Activated CD4-positive, alpha-beta T cell treated with anti-CD3 and anti-CD28 coated beads for 24 hours (primary cell): ENCODE measurements at places on chromosomes 5 and 9.

- no peak for DNase-seq
These were observed 42.2 kb downstream of the NEURL1B start for GRCh38 chr5:172683264-172683644.

- no peak for DNase-seq
These were observed 539.2 kb downstream of the ACTL7B start for GRCh38 chr9:108316630-108317029.

- no peak for DNase-seq
These were observed 302.3 kb upstream of the GRAMD2B start for GRCh38 chr5:126120939-126121338.

DNA sequence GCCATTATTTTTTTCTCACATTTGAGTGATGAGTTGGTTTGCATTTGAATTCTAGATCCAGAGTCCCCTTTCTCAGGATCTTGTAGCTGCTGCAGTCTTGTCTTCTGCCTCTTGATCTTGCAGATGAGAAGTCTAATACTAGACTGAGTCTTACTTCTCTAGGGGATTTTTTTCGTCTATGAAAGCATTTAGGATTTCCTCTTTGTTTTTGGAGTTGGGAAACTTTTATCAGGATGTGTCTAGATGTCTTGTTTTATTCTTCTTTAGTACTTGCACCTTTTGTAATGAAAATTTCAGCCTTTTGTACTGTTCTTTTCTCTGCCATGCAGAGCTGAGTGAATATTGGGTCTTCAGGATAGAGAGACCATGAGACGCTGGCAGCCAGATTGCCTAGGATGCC lies 65.4 kb downstream of the ZNF618 start:
- DNase-seq: no peak

- no peak for DNase-seq
These were observed 14.4 kb downstream of the ELOVL7 start for GRCh38 chr5:60829490-60830266.

GRCh38 chr5:180235846-180236245 lies 26.8 kb upstream of the RASGEF1C start:
- no peak for DNase-seq

DNA sequence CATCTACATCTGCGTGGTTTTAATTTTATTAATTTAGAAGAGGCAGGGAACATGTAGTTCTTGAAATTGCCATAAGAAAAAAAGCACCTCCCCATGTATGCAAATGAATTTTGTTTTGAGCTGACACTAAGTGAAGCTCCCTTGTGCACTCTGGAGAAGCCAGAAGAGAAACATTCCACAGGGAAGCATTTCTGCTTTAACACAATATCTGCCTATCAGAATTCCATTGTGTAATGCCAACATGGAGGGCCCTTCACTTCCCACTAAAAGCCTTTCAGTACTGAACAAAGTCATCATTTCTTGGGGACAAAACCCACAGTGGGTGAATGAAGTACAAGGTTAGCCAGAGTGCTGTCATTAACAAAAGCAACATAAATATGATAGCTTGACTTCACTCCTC lies 59.7 kb downstream of the PRELID2 start:
- DNase-seq: no peak

DNA sequence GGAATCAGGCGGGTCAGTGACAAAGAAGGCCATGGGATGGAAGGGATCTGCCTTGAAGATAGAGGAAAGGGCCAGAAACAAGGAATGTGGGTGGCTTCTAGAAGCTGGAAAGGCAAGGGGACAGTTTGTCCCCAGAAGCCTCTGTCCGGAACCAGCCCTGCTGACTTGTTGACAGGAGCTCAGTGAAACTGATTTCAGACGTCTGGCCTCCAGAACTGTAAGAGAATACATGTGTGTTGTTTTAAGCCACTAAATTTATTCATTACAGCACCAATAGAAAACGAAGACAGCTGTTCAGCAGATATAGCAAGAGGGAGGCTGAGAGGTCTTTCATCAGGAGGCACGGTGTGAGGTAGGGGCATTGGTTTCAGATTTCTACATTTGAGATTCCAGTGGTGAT lies 422.5 kb downstream of the KDM4C start:
- DNase-seq: no peak

- DNase-seq: no peak
These were observed 507.3 kb downstream of the CTNND2 start for GRCh38 chr5:11396917-11397316.

DNA sequence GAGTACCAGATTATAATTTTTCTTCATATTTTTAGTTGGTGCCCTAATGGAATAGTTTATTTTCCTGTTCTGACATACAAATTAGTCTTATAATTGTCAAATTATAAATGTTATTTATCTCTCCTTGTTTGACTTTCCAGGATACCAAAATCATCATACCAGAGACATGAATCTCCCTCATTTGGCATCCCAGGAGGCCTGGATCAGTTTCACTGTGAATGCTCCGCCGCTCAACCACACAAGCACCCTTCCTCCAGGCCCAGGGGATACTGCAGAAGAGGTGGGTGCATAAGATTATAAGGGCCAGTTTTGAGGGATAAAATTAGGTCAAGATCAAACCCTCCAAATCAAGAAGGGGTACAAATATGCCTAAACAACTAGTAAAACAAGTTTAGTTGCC lies 1229.3 kb downstream of the CDH12 start:
- no peak for DNase-seq

GRCh38 chr5:16615741-16616535 lies 859 bp downstream of the RETREG1 start:
- DNase-seq: no peak

GRCh38 chr5:56080375-56081052 lies 85.8 kb upstream of the IL6ST start:
- no peak for DNase-seq

- DNase-seq: no peak
These were observed 264.7 kb downstream of the NSG2 start for GRCh38 chr5:174310243-174310642.

GRCh38 chr9:132125361-132125760 lies 36.5 kb upstream of the NTNG2 start:
- DNase-seq: no peak

DNA sequence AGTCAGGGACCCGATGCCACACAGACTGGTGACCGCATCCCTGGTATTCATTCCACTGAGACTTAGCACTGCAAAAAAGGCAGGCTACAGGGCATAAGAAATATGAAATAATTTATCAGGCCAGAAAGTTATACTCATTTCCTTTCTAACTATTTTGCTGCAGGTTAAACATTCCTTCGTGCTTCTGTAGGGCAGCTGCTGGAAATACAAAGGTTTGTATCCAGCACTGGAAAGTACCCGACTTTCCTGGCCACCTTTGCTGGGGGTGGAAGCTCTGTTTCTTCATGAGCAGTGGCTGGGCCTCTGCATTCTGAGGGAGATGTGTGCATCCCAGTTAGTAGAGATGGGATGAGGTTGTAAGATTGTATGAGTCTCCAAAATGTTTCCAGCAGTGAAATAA lies 478.6 kb upstream of the WWC1 start:
- DNase-seq: no peak

GRCh38 chr9:110517483-110517882 lies 62.1 kb downstream of the SVEP1 start:
- DNase-seq: no peak

DNA sequence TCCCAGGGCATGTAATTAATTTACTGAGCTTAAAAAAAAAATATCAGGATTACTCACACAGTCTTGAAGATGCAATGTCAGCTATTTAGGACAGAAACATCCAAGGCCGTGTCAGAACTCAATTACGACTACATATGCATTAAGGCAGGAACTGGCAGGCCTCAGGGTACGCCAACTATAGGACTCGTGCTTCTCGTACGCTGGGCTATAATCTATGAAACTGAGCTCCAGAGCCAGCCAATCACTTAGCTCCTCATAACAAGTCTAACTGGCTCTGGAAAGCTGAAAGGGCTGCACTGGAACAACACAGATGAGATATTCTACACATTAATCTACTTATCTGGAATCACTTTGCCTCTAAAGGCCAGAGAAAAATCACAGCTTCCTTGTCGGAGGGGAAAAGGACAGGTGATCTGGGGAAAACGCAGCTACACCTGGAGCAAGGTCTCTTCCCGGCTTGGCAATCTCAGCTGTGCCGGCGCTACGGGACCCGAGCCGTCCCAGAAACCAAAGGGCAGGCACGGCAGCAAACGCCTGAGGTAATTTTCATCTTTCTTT lies 212.0 kb downstream of the DEPDC1B start:
- no peak for DNase-seq

DNA sequence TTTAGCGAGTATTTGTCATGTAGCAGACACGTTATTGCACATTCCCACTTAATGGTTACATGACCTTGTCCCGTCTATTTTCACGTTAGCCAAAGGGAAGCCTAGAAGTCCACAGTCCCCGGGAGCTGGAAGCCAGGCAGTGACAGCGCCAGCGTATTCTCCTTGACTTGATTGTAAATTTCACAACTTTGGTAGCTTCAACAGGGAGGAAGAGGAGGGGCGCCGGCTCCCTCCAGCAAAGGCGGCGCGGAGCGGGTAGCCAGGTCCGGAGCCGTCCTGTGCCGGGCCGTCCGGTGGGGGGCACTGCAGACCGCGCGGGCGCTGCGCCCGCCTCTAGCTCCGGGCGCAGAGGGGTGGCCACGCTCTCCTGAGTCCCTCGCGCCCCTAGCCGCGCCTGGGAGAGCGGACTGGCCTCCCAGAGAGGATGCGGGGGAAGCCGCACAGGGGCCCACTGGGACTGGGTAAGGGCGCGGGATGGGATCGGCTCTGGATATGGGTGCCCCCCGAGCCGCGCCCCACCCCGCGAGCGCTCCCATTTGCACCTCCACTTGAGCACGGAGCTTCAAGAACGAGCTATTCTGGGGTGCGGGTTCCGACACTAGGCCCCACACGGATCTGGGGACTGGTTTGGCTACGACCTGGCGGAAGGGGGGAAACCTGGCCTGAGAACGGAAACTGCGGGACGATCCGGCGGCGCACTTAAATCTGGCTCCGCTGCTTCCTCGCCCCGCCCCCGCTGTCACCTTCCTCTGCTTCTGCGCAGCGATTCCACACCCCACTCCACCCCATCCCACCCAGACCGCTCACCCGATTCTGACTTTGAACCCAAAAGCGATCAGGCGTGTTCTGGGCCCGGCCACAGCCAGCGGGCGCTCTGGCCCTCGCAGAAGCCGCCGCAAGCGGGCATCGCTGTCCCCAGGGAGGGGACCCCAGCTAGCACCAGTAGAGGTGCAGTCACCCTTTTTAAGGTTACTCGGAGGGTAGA lies 23.8 kb downstream of the KLF4 start:
- DNase-seq: no peak

DNA sequence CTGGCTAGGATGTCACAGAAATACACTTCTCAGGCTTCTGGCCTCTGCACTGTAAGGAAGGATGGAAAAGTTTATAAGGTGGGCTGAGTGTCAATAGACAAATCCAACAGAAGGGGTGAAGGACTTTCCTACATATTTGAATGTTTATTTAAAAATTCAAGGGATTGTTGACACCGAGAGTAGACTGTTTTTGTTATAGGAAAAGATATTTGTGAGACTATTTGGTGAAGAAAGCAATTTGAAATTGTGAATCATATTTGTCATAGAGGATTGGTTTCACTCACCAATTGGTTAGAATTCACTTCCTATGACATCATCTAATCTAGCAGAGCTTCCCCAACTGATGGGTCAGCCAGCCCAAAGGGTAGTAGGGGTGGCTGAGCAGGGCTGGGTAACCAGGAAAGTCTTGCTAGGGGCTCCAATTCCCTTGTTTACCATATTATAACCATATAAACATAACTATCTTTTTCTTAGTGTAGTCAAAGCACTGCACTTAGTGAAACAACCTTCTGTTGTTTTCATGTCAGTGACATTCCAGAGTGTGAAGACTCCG lies 14.9 kb upstream of the MEGF10 start:
- no peak for DNase-seq

- no peak for DNase-seq
These were observed 145.2 kb upstream of the CDH12 start for GRCh38 chr5:22998362-22998761.
